ENCODE measurements at places on chromosomes 3 and 15.

DNA sequence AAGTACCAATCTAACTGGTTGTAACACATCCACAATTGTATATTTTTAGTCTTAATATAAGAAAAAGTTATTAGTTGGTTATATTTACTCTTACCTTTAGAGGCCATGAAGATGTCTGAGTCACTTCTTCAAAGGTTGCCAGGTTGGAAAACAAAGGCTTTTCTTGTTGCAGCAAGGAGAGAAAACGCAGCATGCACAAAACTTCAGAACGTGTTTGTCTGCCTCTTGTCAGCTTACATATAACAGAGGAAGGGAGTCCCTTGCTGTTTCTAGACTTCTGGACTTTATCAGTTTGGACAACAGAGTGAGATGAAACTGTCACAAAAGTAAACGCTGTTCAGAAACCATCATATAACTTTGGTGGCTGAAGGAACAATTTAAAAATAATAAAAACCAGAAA, at the start of gene PLSCR5:
Gene PLSCR5, minus strand, starts transcription at position 241 of the 400 bp plus-strand sequence. Its CDS starts 134 bp downstream, at position 107.
- DNase-seq, result no peak

GRCh38 chr3:134337071-134337482, 37.2 kb downstream of the AMOTL2 start:
- no peak for DNase-seq

GRCh38 chr3:158789592-158789991, 12.3 kb upstream of the MFSD1 start:
- DNase-seq, result no peak

- DNase-seq, result peak; percentile 26
Observed at GRCh38 chr15:56959318-56959648, 40.8 kb downstream of the TCF12 start.

DNA sequence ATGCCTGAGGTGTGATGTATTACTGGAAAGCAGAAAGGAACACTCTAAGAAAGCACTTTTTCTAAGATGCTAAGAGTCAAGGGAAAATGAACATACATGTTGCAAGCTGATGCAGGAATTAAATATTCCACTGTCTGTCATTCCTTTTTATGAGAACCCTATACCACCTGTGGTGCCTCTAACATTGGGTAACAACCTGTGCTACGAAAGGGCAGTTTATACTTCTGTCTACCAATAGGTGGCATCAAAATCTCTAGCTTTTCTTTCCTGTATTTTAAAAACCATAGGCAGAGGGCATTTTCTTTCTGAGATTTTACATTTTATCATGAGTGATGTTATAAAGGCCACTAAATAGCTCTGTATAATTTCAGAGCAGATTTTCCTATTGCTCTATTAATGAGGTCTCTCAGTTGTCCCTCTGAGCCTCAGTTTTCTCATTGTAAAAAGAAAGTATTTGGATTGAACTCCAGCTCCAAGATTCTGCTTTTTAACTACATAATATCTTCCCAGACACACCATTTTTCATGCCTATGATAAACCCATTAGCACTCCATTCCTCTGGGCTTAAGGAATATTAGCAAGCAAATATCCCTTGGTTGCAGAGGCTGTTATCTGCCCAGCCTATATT, 3.5 kb upstream of the CPNE4 start:
- DNase-seq, result peak; percentile 9

GRCh38 chr15:72751751-72752455, 31.7 kb downstream of the ADPGK start:
- no peak for DNase-seq

DNA sequence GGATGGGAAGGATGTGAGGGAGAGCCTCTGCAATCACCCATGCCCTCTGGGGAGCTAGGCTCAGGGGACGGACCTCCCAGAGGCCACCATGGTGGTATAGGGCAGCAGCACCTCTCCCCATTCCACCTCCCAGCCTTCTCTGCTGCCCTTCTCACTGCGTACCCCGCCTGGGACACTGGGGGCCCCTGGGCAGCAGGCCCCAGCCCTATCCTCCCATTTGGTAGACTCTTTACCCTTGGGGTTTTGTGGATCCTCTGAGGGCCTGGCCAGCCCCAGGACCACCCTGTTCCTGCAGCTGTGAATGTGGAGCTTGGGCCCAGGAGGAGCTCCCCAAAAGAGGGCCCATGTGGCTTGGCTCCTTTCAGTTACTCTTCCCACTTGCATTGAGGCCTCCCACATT, 131.9 kb downstream of the DNAJB8 start:
- no peak for DNase-seq

- no peak for DNase-seq
Observed at GRCh38 chr3:116254541-116254940, 190.7 kb downstream of the LSAMP start.

- no peak for DNase-seq
Observed at GRCh38 chr15:46696281-46696680, 1021.0 kb upstream of the SEMA6D start.

DNA sequence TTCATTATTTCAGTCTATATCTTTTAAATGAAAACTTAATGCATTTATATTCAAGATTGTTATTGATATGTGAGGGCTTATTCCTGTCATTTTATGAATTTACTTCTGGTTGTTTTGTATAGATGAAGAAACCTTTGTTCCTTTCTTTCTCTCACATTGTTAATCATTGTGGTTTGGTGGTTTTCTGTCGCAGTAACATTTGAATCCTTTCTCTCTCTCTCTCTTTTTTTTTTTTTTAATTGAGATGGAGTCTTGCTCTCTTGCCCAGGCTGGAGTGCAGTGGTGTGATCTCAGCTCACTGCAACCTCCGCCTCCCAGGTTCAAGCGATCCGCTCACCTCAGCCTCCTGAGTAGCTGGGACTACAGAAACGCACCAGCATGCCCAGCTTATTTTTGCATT, 22.1 kb downstream of the AGBL1 start:
- no peak for DNase-seq

- no peak for DNase-seq
Observed at GRCh38 chr3:1883534-1883933, 215.1 kb upstream of the CNTN4 start.

- DNase-seq, result no peak
Observed at GRCh38 chr15:62564886-62565633, 400.0 kb upstream of the C2CD4B start.

GRCh38 chr3:173092038-173092437, 49.0 kb downstream of the SPATA16 start:
- no peak for DNase-seq
